ENCODE measurements at places on chromosomes 5 and 9.
A peak's percentile ranks its signal among the peaks of the same experiment; 100 is the strongest.

- DNase-seq, result no peak
These were observed 941 bp downstream of the EXD3 start for GRCh38 chr9:137421838-137422603.

DNA sequence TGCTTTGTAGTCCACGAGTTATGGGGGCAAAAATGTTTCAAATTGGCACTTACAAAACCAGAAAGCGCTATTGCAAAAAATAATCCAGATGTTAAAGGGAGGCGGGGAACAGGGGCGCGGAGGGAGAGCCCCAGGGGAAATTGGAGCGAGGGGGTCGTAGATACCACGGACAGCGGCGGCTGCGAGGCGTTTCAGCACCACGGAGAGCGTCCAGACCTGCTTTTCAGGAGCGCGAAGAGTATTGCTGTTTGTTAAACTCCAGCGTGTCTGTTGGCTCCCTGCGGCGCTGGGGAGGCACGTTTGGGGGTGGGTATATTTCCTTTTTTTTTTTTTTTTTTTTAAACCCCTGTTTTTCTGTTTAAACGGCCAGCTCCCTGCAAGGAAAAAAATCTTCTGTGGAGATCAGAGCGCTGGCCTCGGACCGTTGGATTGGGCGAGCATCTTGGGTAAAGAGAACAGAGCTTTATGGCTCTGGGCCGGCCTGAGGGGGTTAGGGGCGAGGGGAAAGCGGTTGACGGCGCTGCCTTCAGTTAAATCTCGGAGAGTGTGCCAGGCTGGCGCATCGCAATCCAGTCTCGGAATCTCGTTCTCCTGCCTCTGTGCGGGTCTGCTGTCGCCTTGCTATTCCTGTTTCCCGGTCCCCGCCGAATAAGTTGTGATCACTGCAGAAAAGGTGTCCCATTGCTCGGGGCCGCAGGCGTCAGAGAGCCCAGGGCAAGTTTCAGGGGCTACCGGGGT lies at the start of gene GLRA1:
TSS of gene GLRA1 (minus strand) at position 288 of the 738 bp plus-strand sequence. CDS start 302 bp downstream, outside the sequence.
- DNase-seq, result peak; percentile 18

GRCh38 chr9:87271696-87272477 lies 225.8 kb upstream of the DAPK1 start:
- no peak for DNase-seq

- DNase-seq, result no peak
These were observed 1031.2 kb downstream of the EFNA5 start for GRCh38 chr5:106639488-106639887.

DNA sequence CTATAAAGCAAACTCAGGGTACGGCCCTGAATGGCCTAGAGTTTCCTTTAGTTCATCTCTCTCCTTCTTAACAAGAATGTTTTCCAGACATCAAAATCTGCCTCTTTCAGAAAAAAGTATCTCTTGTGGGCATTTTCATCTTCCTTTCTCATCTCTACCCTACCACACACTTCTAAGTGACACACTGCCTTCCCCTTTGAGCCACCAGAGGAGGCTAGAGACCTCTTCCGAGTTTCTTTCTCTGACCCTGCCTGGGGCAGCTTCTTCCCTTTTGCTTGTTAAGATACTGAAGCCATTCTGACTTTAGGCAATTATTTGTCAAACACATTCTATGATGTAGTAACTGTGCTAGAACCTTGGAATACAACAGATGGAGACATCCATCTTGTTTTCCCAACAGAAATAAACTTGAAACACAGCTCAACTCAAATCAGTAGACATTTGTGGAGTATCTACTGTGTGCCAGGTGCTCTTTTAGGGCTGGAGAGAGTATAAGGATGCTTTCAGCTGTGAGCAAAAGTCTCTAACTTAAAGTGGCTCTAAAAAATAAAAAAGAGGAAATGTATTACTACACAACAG lies 8.6 kb upstream of the SV2C start:
- no peak for DNase-seq

- no peak for DNase-seq
These were observed 142.9 kb upstream of the DAP start for GRCh38 chr5:10903786-10904560.

Measured in GM19239 (cell line).